ENCODE measurements at places on chromosomes 2 and 18.
A peak's percentile ranks its signal among the peaks of the same experiment; 100 is the strongest.

- no peak for DNase-seq
These were observed 7.4 kb upstream of the RMC1 start for GRCh38 chr18:23495723-23496440.

GRCh38 chr2:183552716-183553115, 428.5 kb downstream of the NUP35 start:
- no peak for DNase-seq

DNA sequence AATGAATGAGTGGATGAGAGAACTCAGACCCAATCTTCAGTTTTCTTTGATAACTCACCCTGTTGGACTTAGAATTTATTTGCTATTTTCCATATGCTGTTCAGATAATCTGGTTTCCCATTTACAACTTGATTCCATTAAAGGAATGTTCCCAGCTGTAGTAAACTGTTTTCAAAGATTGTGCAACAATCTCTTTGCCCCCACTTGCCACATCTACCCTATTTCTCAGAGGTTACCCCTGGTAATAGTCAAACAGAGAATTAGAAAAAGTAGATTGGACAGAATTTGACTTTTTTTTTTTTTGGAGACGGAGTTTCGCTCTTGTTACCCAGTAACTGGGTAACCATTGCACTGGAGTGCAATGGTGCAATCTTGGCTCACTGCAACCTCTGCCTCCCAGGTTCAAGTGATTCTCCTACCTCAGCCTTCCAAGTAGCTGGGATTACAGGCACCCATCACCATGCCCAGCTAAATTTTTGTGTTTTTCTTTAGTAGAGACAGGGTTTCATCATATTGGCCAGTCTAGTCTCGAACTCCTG, 93.4 kb upstream of the SIX2 start:
- DNase-seq, result no peak

GRCh38 chr18:79460481-79461300, 65.0 kb downstream of the NFATC1 start:
- DNase-seq, result peak; percentile 24

- DNase-seq, result no peak
These were observed 114.2 kb upstream of the NT5C1B start for GRCh38 chr2:18703555-18703954.

DNA sequence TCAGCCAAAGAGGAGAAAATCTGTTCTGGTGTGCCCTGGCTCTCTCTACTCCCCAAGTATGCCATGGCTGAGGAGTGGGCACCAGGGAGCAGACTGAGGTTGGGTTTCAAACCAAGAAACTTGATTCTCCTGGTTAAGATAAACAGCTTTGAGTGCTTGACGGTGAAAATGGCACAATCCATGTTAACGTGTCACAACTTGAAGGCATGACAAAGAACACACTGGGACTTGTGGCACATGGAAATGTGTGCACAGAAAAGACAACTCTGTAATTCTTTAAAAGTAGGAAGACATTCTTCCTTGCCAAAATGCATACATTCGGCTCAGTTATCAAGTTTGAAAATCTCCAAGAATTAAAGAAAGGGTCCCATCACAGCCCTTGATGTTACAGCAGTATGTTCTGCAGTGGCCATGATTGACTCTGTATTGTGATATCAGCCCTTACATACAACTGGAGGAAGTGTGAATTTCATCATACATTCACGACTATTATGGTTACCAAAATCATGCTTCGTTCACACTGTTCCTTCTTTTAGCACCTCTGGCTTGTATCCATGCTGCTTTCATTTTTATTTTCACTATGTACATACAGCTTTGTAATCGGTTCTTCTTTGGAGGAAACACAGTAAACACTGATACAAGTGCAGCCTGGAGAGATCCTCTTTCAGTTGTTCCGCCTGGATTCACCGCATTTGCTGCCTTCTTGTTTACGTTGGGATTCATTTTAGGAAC, 15.6 kb upstream of the ACTG2 start:
- no peak for DNase-seq

DNA sequence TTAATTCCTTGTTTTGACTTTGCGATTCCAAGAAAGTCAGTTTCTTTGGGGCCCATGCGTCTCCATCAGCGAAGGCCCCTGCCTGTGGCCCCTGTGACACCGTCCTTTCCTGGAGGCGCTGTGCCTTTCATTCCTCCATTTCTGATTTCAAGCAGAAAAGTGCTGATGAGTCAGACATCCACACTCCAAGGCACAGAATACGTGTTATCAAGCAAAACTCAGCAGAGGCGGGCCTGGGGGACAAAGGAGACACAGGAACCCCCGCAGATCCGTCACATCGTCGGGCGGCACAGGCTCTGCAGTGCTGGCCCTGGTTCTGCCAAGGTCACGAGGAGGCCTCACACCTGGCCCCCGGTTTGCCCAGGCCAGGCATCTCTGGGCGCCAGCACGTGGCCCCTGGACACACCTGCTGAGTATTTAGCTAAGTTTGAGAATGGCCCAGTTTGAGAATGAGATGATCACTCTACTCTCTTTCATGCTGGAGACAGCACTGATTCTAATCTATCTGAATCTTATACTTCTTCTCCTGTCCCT, 7.2 kb upstream of the SALL3 start:
- no peak for DNase-seq

DNA sequence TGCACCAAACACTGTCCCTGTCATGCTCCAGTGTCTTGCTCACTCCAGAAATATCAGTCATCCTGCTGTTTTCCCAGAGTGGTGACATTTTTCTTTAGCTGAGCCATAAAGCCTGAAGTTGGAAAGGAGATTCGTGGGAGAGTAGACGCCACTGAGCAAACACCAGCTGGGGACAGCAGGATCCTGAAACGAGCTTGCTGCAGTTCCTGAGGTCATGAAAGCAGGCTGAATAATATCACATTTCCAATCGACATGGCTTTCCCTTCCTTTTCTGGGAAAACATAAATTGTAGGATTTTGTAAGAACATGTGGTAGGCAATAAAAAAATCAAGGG, 276.4 kb downstream of the CDCA7 start:
- no peak for DNase-seq

DNA sequence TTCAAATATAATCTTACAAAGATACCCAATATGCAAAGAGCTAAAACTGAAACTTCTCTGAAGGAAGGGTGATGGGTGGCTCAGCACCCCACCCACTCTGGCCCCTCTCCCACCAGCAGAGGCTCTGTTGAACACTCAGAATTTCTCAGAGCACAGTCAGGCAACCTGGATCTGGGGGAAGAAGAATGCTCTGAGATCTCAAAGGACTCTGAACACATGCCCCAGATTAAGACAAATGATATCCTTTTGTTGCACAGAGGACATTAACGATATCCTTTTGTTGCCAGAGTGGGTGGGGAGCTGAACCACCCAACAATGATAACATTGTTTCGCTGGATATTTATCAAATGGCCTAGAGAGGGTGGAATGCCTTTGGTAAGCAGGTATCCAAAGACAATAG, 104.8 kb downstream of the LBH start:
- DNase-seq, result no peak

DNA sequence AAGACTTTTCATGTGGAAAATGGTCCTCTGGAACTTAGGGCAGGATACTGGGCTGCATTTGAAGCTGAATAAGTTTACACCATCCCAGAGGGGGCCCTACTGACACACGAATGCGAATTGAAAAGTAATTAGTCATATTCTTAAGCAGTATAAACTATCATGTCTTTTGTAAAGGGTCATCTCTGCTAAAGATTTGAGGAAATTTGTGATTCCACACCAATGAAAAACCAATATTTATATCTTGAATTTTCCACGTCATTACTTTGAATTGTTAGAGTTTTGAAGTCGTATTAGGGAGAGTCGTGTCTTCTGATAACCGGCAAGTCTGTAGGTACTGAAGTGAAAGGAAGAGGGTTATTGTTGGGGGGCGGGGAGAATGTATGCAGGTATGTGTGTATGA, 4.1 kb upstream of the OTX1 start:
- DNase-seq, result no peak

- DNase-seq, result no peak
These were observed 317.0 kb downstream of the GALR1 start for GRCh38 chr18:77566604-77567003.

DNA sequence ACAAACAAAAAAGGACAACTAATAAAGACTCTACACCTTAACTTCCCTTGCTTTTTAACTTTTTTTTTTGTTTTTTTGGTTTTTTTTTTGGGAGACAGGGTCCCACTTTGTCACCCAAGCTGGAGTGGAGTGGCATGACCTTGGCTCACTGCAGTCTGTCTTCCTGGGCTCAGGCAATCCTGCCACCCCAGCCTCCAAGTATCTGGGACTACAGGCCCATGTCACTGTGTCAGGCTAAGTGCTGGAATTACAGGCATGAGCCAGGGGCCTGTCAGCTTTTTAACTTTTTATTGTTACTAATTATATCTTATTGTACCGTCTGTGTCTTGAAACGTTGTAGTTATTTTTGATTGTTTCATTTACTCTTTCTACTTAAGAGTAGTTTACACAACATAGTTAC, 25.5 kb downstream of the WDR7 start:
- DNase-seq, result no peak

GRCh38 chr18:48790226-48790863, 160.4 kb downstream of the SMAD7 start:
- no peak for DNase-seq

GRCh38 chr18:76994086-76994654, 138.4 kb downstream of the MBP start:
- no peak for DNase-seq

GRCh38 chr2:158191076-158191895, 89.6 kb downstream of the UPP2 start:
- DNase-seq, result no peak

GRCh38 chr2:45307147-45307546, 297.9 kb upstream of the SIX2 start:
- DNase-seq, result no peak

DNA sequence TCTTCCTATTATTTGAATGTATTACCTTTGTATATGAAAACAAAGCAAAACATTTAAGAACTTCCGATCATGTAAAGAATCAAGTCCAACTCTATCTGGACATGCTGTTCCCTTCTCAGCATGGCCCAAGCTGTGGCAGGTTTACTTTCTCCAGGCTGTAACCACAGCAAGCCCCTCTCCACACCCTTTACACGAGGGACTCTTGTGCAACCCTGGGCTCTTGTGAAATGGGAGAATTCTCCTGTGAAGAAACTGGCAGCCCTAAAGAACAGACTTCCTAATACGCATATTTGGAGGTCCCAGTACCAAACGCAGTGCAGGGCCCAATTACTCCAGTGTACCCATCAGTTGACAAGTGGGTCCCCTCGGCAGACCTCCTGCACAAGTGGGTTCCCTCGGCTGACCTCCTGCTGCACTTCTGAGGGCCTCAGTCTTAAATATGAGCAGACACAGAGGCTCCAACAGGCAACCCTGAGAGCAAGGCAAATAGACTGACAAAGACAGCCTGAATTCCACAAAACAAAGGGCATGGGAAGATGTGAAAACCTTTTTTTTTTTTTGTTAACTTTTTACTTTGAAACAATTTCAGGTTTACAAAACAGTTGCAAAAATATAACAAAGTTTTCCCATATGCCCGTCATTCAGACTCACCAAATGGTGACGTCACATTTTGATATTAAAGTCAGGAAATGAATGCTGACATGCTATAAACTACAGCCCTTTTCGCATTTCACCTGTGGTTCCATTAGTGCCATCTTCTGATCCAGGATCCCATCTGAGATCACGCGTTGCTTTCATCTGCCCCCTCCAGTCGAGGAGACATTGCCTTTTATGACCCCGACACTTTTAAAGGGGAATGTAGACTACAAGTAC, 78.2 kb downstream of the FBXO15 start:
- no peak for DNase-seq

DNA sequence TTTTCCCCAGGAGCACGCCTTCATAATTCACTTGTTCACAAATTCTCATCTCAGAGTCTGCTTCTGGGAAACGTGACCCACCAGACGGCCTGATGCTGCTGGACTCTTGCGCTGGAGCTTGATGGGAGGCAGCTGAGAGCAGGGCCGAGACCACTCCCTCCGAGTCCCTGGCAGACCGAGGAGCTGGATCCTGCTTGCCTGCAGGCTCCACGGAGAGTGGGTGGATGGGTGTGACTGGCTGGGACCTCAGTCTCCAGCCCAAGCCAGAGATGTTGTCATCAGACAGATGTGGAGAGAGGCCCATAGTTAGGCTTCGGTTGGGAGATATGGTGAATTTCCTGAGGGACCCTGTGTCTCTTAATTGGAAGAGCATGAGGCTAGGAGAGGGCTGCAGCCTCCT, 76.4 kb downstream of the TSN start:
- no peak for DNase-seq

DNA sequence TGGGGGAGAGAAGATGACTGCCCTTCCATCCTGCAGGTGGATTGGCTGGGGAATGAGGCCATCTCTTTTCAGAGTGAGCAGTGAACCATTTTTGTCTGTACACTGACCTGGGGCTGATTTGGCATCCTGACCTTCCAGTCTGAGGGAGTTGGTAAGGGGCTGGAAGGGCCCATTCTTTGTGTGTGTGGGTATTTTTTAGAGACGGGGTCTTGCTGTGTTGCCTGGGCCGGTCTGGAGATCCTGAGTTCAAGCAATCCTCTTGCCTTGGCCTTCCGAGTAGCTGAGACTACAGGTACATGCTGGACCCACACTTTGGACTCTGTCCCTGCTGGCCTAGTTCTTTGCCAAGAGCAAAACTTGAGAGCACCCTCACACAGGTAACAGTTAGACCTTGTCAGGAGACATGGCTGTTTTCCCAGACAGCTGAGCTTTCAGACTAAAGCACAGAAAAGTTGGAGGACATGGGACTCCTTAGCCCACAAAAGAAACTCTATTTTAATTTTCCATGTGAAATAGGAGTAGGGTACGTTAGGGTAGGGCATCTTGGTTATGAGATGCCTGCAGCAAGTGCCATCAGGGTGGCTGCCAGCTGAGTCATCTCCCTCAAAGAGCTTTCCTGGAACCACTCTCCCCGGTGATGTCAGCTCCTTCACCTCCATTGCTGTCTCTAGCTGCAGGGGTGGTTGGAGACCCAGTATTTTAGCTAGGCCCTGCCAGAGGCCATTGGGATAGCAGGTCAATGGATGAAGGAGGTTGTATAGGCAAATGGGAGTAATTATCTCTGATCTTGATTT, 60.7 kb downstream of the DGKD start:
- DNase-seq, result no peak

- DNase-seq, result no peak
These were observed 480.6 kb downstream of the SPAG16 start for GRCh38 chr2:213764849-213765248.

- no peak for DNase-seq
These were observed 41.8 kb upstream of the GRB14 start for GRCh38 chr2:164662868-164663631.

- no peak for DNase-seq
These were observed 77.4 kb downstream of the SLC39A10 start for GRCh38 chr2:195734395-195734794.
